ENCODE measurements at places on chromosomes 5 and 9.

DNA sequence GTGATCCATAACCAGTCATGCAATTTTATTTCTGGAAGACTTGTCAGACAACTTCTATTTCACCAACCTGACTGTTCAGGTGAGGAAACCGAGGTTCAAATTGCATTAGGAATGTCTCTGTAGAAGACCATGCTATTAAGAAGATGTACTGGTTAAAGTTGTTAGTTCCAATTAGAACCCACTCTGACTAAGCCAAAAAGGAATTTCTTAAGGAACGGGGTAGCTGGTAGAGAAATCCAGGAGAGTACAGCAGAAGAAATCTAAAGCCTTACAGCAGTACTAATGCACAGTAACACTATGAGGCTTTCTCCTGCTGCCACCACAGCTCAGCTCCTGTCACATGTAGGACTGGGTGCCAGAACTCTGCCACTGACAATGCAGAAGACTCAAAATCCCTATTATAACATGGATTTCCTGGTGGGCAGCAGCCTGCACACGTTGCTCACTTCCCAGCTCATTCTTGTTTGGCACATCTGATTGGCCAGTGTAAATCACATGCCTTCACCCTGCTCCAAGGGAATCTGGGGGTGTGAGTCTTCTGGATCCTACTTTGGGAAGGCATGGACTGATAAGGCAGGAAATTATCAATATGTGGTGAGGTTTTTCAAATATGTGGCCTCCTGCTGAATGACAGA is 37.1 kb downstream of the CAST start:
- no peak for DNase-seq

- no peak for DNase-seq
These were observed 318.4 kb downstream of the IRX2 start for GRCh38 chr5:2433086-2433485.

GRCh38 chr5:74250304-74251102 is 390.0 kb downstream of the ENC1 start:
- DNase-seq = no peak

GRCh38 chr5:107476783-107477182 is 194.0 kb downstream of the EFNA5 start:
- no peak for DNase-seq

DNA sequence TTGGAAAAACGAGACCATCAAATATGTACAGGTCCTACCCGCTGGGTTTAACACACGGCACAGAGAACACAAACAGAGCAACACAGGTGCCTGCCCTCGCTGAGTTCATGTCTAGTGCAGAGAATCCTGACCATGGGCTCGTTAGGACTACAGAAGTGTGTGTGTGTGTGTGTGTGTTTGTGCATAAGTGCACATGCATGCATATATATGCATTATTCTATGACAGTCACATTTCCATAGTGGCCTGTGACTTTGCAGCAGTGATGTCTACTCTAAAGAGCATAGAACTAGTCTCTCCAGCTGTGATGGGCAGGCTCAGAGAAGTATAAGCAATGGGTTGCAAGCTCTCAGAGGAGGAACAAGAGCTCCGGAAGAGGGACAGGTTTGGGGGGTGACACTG is 27.7 kb downstream of the ORM2 start:
- no peak for DNase-seq

DNA sequence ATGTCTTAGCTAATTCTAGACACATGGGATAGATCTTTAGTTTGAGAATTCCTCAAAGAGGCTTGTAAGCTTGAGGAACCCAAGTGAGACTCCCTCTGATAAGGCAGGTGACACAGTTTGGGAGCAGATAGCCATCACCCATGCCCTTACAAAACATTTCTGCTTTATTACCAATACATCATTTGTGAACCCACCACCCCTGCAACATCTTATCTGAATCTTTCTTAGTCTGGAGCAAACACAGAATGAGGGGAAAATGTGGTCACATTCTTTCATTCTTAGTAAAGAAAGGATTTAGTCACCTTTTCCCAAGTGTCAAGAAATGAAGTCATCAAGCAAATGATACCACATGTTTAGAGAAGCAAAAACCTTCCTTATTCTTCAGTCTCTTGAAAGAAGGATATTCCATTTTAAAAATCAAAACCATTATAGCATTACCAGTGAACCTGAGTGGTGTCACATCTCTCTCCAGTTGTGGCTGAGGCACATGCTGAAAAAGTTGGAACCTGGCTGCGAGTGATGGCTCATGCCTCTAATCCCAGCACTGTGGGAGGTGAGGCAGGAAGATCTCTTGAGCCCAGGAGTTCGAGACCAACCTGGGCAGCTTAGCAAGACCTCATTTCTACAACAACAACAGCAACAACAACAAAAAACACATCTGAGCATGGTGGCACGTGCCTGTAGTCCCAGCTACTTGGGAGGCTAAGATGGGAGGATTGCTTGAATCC is 65.9 kb downstream of the PRKACG start:
- no peak for DNase-seq

DNA sequence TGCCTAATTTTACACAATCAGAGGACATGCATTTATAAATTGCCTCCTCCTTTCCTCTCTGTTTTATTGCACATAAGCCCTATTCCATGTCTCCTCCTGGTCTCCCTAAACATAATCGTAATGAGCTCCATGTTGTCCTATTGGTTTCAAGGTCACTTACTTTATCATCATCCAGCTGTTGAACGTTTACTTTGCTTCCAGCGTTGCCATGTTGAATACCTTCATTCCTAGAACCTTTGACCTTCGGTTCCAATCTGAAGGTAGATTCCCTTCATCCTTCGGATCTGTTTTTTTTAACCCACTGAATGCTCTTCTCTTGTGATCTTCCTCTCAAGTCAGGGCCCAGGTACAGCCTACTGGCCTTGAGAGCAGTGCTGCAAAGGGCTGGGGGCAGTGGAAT is 84.3 kb downstream of the PJA2 start:
- no peak for DNase-seq

GRCh38 chr9:101673642-101674041 is 64.8 kb downstream of the GRIN3A start:
- DNase-seq = no peak

DNA sequence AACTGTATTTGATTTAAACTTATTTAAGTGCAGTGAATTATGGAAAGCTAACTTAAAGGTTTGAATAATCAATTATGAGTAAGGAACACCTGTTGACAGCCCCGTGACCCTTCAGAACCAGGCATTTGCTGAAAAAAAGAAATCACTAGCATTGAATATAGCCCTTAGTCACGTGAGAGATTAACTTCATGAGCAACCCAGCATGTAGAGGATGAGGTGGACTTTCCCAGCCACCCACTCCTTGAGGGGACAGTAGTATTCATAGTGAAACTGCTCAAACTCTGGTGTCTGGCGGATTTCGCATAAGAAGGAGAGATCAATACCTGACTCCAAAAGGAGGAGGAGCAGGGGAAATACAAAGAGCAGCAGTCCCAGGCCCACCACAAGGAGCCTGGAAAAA is 184.8 kb upstream of the RASEF start:
- DNase-seq = no peak
